Stimulated activated effector memory CD8-positive, alpha-beta T cell treated with anti-CD3 and anti-CD28 coated beads, Interleukin-12 subunit alpha, Interleukin-12 subunit beta, amount 100 ng/mL, for 72 hours (primary cell): ENCODE measurements at places on chromosomes 4 and X.

- DNase-seq: no peak
Observed at GRCh38 chr4:87688316-87688715, 38.2 kb downstream of the DMP1 start.

DNA sequence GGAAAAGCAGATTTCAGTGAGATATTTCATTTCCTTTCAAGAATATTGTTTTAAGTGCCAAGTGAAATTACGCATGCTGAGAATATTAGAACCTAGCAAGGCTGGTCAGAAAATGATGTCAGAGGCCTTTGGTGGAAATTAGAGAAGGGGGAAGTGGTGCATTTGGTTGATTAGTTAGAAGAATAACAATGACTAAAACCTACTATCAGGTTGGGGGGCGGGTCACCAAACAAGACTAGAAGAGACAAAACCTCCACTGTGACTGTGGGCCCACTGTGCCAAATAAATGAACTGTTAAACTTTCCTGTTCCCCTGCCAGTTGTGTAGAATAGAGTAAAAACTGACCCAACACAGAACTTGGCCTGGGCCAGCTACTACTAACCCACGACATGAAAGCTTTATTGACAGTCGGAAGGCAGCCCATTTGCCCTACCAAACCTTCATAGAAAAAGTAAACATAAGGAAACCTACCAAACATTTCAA lies 2.9 kb downstream of the RAPGEF2 start:
- no peak for DNase-seq

DNA sequence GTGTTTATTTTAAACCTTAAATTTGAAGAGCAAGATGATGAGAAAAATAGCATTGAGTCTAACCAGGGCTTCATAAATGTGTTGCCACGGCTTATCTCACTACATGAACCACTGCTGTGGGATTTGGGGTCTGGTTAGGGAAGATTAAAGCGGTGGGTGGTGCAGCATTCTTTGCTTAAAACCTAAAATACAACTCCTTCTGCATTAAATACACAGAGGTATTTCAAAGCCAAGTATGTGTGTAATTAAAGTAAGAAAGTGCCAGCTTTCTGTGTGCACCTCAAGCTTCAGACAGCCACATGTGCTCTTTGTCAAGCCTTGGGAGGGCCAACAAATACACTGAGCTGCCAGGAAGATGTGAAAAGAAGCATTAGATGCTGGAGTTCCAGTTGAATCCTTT lies 128.0 kb downstream of the CPE start:
- DNase-seq: no peak

GRCh38 chr4:41963105-41963504 lies 18.5 kb upstream of the DCAF4L1 start:
- DNase-seq: no peak

- no peak for DNase-seq
Observed at GRCh38 chr4:137067735-137068134, 464.6 kb downstream of the PCDH18 start.

- no peak for DNase-seq
Observed at GRCh38 chr4:125464146-125464545, 149.4 kb downstream of the FAT4 start.

DNA sequence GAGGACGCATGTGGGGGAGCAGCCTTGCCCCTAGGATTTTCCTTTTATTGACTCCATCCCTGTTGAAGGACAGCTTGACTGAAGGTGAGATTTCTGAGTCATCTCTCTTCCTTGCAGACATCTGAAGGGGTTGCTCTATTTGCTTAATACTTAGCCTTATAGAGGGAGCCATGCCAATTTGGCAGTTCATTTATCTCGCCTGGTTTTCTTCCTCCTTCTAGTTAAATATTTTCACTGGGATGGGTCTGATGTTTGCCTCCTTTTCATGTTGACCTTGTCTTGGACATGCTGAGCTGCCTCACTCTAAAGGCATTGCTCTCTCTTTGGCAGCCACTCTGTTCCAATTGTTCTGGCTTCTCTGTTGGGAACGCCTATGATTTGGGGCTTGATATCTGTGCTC lies 151.0 kb upstream of the PSAPL1 start:
- DNase-seq: no peak

- DNase-seq: no peak
Observed at GRCh38 chrX:30309139-30309571, at the start of gene NR0B1. TSS of gene NR0B1 (minus strand) at chrX:30309390. CDS start at chrX:30309363, 27 bp downstream.

- no peak for DNase-seq
Observed at GRCh38 chr4:89535251-89535650, 227.7 kb upstream of the GPRIN3 start.
